Cardiac atrium fibroblast (primary cell): ENCODE measurements at places on chromosomes 7 and 10. TPM values are rescaled to one million over a fixed set of nuclear protein-coding genes. Genes with fewer than 3 reads are reported as not detected.

LIPF gene
- not detected in 2 replicates for total RNA-seq

DNAJC1 gene
- total RNA-seq = 85.2 and 117 TPM in 2 replicates

EMX2 gene
- total RNA-seq = not detected in 2 replicates

BMPR1A gene
- total RNA-seq = 22.5 and 33.4 TPM in 2 replicates

MSMB gene
- total RNA-seq = not detected in 2 replicates

CCSER2 gene
- total RNA-seq = 14.4 and 15.6 TPM in 2 replicates

HOXA10 gene
- under 0.01 TPM in 1 of 2 replicates, not detected in the other for total RNA-seq

PRKG1 gene
- 14.7 and 23.5 TPM in 2 replicates for total RNA-seq

CLRN3 gene
- not detected in 2 replicates for total RNA-seq

MUC3A gene
- not detected in 2 replicates for total RNA-seq

MRLN gene
- not detected in 2 replicates for total RNA-seq

SLC26A4 gene
- 0.16 and 0.18 TPM in 2 replicates for total RNA-seq

HSPA12A gene
- 1.6 and 4.2 TPM in 2 replicates for total RNA-seq

OR9A2 gene
- total RNA-seq = not detected in 2 replicates

DDC gene
- total RNA-seq = not detected in 2 replicates

PDE6C gene
- total RNA-seq = not detected in 2 replicates

MINDY4 gene
- total RNA-seq = 7.9 and 8.6 TPM in 2 replicates

ITPRID1 gene
- not detected in 2 replicates for total RNA-seq

SPDYE1 gene
- total RNA-seq = not detected in 2 replicates

ANKRD61 gene
- total RNA-seq = not detected in 2 replicates

PIP gene
- total RNA-seq = 0.32 and 2.9 TPM in 2 replicates

NCAPG2 gene
- 6.0 and 6.5 TPM in 2 replicates for total RNA-seq

TACC2 gene
- 5.2 and 7.9 TPM in 2 replicates for total RNA-seq

SLC26A3 gene
- total RNA-seq = not detected in 2 replicates

GET4 gene
- 12.6 and 21.2 TPM in 2 replicates for total RNA-seq

UCMA gene
- not detected in 2 replicates for total RNA-seq

STAG3 gene
- 0.16 and 1.8 TPM in 2 replicates for total RNA-seq

PRTFDC1 gene
- 11.4 and 14.6 TPM in 2 replicates for total RNA-seq

TMEM60 gene
- 9.9 and 15.9 TPM in 2 replicates for total RNA-seq

PAPOLB gene
- total RNA-seq = 0.18 and 0.49 TPM in 2 replicates

CALML5 gene
- total RNA-seq = not detected in 2 replicates

AASS gene
- 8.6 and 9.2 TPM in 2 replicates for total RNA-seq

AKR1D1 gene
- total RNA-seq = not detected in 2 replicates

EIF5AL1 gene
- total RNA-seq = 0.18 and 0.49 TPM in 2 replicates

CACNB2 gene
- total RNA-seq = 0.32 TPM in 1 of 2 replicates, not detected in the other

ZMIZ1 gene
- 19.1 and 24.3 TPM in 2 replicates for total RNA-seq

ACBD7 gene
- total RNA-seq = 0.16 and 0.18 TPM in 2 replicates

PLAC9 gene
- total RNA-seq = 89.7 and 128 TPM in 2 replicates

OR13A1 gene
- not detected in 2 replicates for total RNA-seq

LIPM gene
- total RNA-seq = not detected in 2 replicates

RBM20 gene
- total RNA-seq = not detected in 2 replicates

FOXP2 gene
- total RNA-seq = 0.16 TPM in 1 of 2 replicates, not detected in the other

FAM25A gene
- not detected in 2 replicates for total RNA-seq

NPFFR1 gene
- not detected in 2 replicates for total RNA-seq

SFTPA1 gene
- not detected in 2 replicates for total RNA-seq

SYT15 gene
- total RNA-seq = under 0.01 TPM in 1 of 2 replicates, not detected in the other

ZNF853 gene
- total RNA-seq = 0.16 and 1.1 TPM in 2 replicates

IFIT1B gene
- total RNA-seq = not detected in 2 replicates

PRKAR2B gene
- 0.54 and 1.3 TPM in 2 replicates for total RNA-seq

TRIM74 gene
- not detected in 2 replicates for total RNA-seq

RTKN2 gene
- total RNA-seq = 0.16 and 0.18 TPM in 2 replicates

MKRN1 gene
- 43.7 and 47.8 TPM in 2 replicates for total RNA-seq

FGFR2 gene
- 0.16 TPM in 1 of 2 replicates, not detected in the other for total RNA-seq

KIF11 gene
- 6.3 and 6.5 TPM in 2 replicates for total RNA-seq

GPR15LG gene
- not detected in 2 replicates for total RNA-seq

PAX4 gene
- not detected in 2 replicates for total RNA-seq
